ENCODE measurements at places on chromosomes 12 and 14. TPM values are rescaled to one million over a fixed set of nuclear protein-coding genes. Genes with fewer than 3 reads are reported as not detected.

The INHBE gene
- 1.2 TPM for total RNA-seq

The GPRC5D gene
- not detected for total RNA-seq

The TAS2R20 gene
- total RNA-seq = 0.89 TPM

The RAN gene
- 2,550 TPM for total RNA-seq

The CISTR gene
- not detected for total RNA-seq

The HOXC9 gene
- not detected for total RNA-seq

The KRR1 gene
- 145 TPM for total RNA-seq

The SAMD15 gene
- total RNA-seq = 0.61 TPM

The RASAL1 gene
- 0.19 TPM for total RNA-seq

The LRRK2 gene
- 0.25 TPM for total RNA-seq

The YEATS4 gene
- 40.0 TPM for total RNA-seq

The ABCC9 gene
- total RNA-seq = not detected
